ENCODE measurements at places on chromosomes 5 and 9. TPM values are rescaled to one million over a fixed set of nuclear protein-coding genes. Genes with fewer than 3 reads are reported as not detected.

DNA sequence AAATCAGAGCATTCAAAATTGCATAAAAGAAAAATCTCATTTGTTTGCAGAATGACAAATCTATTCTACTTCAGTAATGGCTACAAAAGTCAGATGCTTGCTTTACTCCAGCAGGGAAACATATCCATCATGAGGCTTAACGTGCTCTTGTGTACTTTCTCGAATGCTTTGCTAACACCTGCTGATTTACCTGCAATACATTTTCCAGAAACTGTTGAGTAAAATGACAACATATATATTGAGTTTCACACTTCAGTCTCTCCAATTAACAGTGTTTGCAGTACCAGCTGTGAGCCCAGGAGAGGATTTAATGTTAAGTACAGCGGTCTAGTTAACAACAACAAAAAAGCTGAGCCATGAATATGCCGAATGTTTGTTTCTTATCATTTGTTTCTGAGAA, 391.5 kb upstream of the SMC2 start:
- DNase-seq = no peak

GRCh38 chr5:153629027-153629895, 138.8 kb downstream of the GRIA1 start:
- DNase-seq = peak; percentile 14

MARCOL gene
- not detected for total RNA-seq

CTSV gene
- 21.0 TPM for total RNA-seq

Measured in SJCRH30 (cell line).